Activated CD4-positive, alpha-beta T cell treated with anti-CD3 and anti-CD28 coated beads, Interleukin-2, amount 50 U/mL, for 1 hour (primary cell): ENCODE measurements at places on chromosomes 6 and 20.

GRCh38 chr6:18179770-18180356, 24.6 kb downstream of the KDM1B start:
- DNase-seq = no peak

DNA sequence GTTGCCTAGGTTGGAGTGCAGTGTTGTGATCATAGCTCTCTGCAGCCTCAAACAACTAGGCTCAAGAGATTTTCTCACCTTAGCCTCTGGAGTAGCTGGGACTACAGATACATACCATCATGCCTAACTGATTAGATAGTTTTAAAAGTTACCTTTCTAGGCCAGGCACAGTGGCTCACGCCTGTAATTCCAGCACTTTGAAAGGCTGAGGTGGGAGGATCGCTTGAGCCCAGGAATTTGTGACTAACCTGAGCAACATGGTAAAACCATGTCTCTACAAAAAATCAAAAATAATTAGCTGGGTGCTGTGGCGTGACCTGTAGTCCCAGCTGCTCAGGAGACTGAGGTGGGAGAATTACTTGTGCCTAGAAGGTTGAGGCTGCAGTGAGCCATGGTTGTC, 41.2 kb downstream of the SLC17A5 start:
- DNase-seq = no peak

DNA sequence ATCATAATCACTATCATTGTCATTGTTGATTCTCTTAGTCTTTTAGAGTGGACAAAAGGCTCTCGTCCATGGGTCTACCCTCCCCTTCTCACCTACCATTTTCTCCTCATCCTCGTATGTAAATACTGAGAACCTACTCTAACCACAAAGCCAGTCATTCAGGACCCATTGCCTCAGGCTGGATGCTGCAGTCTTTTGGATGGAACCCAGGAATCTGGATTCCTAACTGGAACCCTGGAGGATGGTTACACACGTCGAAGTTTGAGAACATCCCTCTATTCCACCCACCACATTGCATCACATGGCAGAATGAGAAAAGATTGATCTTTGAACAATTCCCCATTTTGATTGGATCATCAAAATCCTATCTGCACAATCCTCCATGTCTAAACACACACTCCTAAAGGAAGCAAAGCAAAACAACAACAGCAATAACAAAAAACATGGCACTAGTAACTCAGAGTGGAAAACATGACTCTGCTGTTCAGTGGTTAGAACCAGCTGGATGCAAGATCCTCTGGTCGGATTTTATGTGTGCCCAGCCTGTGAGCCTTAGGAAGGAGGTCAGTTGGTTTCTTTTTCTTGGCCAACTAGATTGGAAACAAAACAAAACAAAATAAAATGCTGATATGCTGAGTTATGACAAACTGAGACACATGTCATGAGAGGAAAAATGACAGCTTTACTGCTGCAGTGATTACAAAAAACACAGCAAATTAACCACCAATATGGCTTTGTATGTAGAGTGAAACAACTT, 38.0 kb downstream of the TSHZ2 start:
- no peak for DNase-seq

GRCh38 chr6:97361286-97361685, 78.3 kb upstream of the MMS22L start:
- no peak for DNase-seq

DNA sequence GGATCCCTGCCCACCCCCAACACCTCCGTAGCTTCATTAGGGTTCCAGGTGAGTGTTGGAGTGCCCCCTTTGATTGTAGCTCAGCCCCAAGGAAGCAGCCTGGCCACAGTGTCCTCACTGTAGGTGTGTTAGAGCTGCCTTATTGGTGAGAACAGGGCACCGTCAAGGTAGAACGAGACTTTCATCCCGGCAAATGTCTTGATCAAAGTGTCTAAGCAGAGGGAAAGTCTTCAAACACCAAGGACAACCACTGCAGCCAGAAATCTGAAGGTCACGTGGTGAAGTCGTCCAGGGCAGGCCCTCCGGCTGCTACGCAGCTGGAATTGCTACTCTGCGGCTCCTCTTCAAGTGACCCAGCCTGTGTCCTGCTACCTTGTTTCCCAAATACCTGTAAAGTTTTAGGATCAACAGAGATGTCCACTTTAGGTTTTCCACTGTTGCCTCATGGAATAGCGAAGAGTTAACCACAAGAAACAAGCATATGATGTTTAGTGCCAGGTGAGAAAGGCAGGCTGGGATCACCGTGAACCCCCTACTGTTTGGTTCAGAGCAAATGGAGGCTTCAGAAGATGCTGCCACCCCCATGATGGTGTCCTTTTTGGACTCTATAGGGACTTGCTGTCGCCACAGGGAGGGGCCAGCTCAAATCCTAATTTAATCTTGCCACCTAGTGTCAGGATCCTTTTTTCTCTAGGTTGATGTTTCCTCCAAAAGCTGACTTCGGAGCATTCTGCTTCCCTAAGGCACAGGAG, 1.7 kb upstream of the DLL1 start:
- DNase-seq = no peak

GRCh38 chr20:14333721-14334120, 3.7 kb downstream of the FLRT3 start:
- DNase-seq = no peak
